Skeletal muscle tissue (tissue), 5 donors: ENCODE measurements at places on chromosomes 4 and X. TPM values are rescaled to one million over a fixed set of nuclear protein-coding genes. Genes with fewer than 3 reads are reported as not detected.

The KLB gene
- 1.0 TPM for total RNA-seq

The VCX3B gene
- total RNA-seq: not detected

The ESX1 gene
- total RNA-seq: not detected

The SPANXB1 gene
- not detected for total RNA-seq

The PCSK1N gene
- not detected for total RNA-seq

The ZNF630 gene
- total RNA-seq: 2.1 TPM

The ARR3 gene
- total RNA-seq: not detected

The VSIG4 gene
- 37.1 TPM for total RNA-seq

The MUC7 gene
- total RNA-seq: not detected

The USP26 gene
- total RNA-seq: not detected

The PAGE2B gene
- total RNA-seq: not detected

The CENPVL3 gene
- total RNA-seq: not detected

The HTR2C gene
- not detected for total RNA-seq

The SLITRK4 gene
- 2.1 TPM for total RNA-seq

The ARFIP1 gene
- 25.6 TPM for total RNA-seq

The HELT gene
- not detected for total RNA-seq

The FRAS1 gene
- total RNA-seq: 15.1 TPM

The PDZD4 gene
- 2.6 TPM for total RNA-seq

The HPGD gene
- 5.7 TPM for total RNA-seq

The LEF1 gene
- total RNA-seq: 4.7 TPM

The HAND2 gene
- total RNA-seq: 1.0 TPM

The ASB11 gene
- 15.1 TPM for total RNA-seq

The BANK1 gene
- 0.52 TPM for total RNA-seq

The TMPRSS11B gene
- total RNA-seq: not detected

The TMSB15A gene
- total RNA-seq: 6.3 TPM

The SMIM14 gene
- 15.7 TPM for total RNA-seq

The CSN1S1 gene
- total RNA-seq: not detected

The SYTL5 gene
- total RNA-seq: not detected

The TMSB15C gene
- 7.8 TPM for total RNA-seq

The H2BW2 gene
- not detected for total RNA-seq

The TMPRSS11D gene
- total RNA-seq: not detected

The BMPR1B gene
- total RNA-seq: 22.4 TPM

The DAPP1 gene
- total RNA-seq: 1.6 TPM

The BRS3 gene
- total RNA-seq: not detected

The MAGEB10 gene
- not detected for total RNA-seq

The GLOD5 gene
- total RNA-seq: not detected

The PSAPL1 gene
- not detected for total RNA-seq

The BTC gene
- 3.1 TPM for total RNA-seq

The ANXA3 gene
- 14.6 TPM for total RNA-seq

The CENPC gene
- 28.2 TPM for total RNA-seq

The GRID2 gene
- total RNA-seq: 1.6 TPM

The RBM47 gene
- 2.6 TPM for total RNA-seq

The ASMT gene
- total RNA-seq: not detected

The UGT2A1 gene
- total RNA-seq: under 0.01 TPM

The TAB3 gene
- total RNA-seq: 5.7 TPM

The SMIM9 gene
- total RNA-seq: not detected

The CCDC158 gene
- 1.0 TPM for total RNA-seq

The ARMCX2 gene
- 84.0 TPM for total RNA-seq

The SAGE1 gene
- not detected for total RNA-seq
